Heart left ventricle (tissue), 16 donors: ENCODE measurements at places on chromosomes 2 and 18.

DNA sequence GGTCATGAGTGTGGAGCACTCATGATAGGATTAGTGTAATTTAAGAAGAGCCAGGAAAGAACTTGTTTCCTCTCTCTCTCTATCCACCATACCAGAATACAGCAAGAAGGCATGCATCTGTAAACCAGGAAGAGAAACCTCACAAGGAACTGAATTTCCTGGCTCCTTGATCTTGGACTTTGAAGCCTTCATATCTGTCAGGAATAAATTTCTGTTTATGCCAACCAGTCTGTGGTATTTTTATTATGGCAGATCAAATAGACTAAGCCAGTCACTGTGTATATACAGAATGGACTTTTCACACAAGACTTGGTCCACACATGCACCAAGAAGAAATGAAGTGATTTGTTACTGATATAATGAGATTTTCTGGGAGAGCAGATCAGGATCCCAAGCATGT lies 930.1 kb upstream of the TMEFF2 start:
- DNase-seq: no peak

DNA sequence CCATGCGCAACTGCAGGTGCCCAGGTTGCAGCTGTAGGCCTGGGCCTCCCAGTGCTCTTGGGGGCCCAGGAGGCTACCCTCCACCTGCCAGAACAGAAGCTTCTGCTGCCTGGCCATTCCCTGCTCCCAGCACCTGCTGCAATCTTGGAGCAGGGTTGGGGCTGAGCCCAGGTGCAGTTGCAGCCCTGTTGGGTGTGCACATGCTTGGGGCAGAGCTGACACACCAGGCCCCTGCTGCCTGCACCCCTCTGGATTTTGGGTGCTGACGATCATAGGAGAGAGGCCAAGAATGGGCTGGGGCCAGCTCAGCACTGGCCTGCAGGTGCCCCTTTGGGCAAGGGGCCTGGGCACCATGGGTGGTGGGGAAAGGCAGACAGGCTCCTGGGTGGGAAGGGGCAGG lies 20.5 kb upstream of the SP140L start:
- no peak for DNase-seq

DNA sequence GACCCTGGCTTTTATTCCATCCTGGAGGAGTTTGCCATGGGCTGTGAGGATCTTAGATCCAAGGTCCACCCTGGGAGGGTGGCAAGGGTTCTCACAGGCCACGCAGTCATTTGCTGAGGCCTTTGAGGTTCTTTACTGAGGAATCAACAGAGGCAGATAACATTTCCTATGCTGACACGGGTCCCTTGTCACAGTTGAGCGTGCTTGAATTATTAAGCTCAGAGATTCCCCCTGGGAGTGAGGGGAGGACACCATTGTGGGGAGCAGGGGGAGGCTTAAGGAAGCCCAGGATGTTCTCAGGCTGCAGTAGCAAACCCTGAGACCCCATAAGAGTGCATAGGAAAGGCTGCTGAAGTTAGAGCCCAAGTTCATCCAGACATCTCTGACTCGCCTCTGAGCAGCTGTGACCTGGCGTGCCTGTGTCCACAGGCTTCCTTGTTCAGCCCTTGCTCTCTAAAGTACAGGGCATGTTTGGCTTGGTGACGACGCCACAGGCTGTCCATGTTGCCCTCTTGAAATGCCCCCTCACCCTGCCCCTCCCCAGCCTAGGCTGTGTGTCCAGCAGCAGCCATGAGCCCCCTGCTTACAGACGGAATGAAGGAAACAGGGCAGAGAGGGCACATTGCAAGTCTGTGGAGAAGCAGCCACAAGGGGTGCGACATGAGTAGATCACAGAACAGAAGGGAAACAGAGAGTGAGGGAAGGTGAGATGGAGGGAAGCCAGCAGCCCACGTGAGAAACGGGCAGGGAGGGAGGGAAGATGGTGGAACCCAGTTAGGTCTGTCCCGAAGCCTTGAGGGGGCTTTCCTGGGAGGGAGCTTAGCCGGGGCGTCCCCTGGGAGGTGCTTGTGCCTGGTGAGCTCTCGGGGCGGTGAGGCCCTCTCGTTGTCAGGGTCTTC lies 34.0 kb downstream of the NAPG start:
- no peak for DNase-seq

DNA sequence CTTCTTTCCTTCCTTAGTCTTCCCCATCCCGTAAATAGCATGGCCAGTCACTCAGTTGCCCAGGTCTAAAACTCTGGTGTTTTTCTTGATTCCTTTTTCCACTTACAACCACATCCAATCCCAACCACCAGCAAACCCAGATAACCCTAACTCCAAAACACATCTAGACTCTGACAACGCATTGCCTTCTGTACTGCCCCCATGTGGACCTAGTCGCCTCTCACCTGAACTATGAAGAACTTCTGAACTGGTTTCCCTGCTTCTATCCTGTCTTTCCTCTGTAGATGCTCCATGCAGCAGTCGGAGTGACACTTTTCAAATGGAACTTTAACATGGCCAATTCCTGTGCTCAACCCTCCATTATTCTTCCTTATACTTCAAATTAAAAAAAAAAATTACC lies 26.5 kb downstream of the ST6GAL2 start:
- DNase-seq: no peak

DNA sequence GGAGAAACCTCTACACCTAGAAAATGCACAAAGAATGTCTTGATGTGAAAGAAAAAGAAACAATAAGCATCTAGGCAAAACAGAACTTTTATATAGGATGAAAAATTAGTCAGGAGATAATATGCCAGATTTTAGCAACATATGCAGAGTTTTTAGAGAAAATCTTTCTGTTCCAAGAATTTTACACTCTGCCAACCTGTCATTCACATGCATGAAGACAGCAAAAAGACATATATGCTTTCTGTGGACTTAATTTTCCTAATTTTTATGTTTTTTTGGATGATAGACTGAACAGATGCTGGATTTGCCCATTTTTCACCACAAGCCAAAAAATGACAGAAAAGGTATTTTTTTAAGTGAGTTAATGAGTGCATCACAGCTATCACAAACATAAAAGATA lies 637.3 kb downstream of the TRIB2 start:
- DNase-seq: no peak

GRCh38 chr2:203619267-203619878 lies 84.3 kb upstream of the RAPH1 start:
- no peak for DNase-seq

GRCh38 chr2:106956416-106956815 lies 70.4 kb upstream of the ST6GAL2 start:
- DNase-seq: no peak

DNA sequence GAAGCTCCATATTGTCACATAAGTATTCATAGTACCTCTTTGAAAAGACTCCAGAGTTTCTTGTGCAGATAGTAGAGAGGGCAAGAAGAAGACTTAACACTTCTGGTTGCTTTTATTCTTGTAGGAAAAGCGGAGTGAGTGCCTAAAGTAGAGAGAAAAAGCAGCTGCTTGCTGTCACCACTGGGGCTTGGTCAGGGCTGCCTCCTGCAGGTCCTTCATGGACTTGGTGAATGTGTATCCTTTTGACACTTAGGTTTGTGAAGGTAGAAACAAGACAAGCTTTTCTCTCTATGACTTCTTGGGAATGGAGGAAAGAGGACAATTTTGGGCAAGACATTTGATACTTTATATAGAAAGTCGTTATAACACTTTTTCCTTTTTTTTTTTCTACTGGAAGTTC lies 312.8 kb upstream of the FANCL start:
- DNase-seq: no peak

GRCh38 chr2:40431600-40431955 lies 20.3 kb downstream of the SLC8A1 start:
- DNase-seq: peak; percentile 66

DNA sequence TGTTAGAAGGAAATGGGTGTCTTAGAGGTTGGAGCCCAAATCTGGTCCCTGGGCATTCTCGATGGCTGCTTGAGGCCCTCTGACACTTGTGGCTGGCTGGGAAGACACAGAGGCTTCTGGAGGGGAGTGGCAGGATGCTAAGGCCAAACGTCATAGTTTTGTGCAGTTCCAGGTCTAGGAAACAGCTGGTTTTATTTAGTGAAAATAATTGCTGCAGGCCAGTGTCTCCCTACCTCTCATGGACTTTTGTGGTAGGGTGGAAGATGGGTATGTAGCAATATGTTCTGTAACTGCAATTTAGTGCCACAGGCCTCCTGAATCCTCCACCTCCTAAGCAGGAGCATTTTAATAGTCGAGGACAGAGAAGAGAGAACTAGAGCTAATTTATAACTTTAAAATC lies 32.2 kb upstream of the SPRED2 start:
- DNase-seq: peak; percentile 39
